ENCODE measurements at places on chromosomes 11 and 22. TPM values are rescaled to one million over a fixed set of nuclear protein-coding genes. Genes with fewer than 3 reads are reported as not detected.

SLC29A2 gene
- 0.69 TPM for polyA plus RNA-seq

APOL6 gene
- polyA plus RNA-seq: 1.3 TPM

C11orf98 gene
- polyA plus RNA-seq: 82.2 TPM

KRTAP5-10 gene
- not detected for polyA plus RNA-seq

POU2AF3 gene
- 0.65 TPM for polyA plus RNA-seq

KRTAP5-11 gene
- polyA plus RNA-seq: 2.2 TPM

GRAMD1B gene
- polyA plus RNA-seq: 20.7 TPM
